ENCODE measurements at places on chromosomes 12 and 14.

DNA sequence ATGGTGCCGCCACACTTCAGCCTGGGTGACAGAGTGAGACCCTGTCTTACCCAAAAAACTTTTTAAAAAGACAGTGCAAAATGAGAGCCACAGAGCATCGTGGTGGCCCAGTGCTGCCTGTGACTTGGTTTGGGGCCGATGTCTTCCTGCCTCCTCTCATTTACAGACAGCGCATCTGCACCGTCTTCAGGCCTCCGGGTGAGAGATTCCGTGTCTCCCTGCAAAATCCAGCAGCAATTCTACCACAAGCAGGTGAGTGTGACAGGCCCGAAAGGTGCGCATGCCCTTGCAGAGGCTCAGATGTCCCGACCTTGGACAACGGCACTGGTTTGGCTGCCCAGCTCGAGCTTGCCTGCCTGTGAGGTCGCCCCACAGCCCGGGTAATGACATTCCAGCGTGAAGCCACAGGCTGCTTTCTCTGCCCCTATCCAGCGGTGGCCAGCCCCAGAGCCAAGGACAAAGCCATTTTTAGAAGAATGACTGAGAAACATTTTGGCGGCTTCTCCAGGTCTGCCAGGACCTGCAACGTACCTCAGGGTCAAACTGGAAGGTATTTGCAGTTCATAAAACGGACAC, 70.3 kb upstream of the RFLNA start:
- no peak for DNase-seq

DNA sequence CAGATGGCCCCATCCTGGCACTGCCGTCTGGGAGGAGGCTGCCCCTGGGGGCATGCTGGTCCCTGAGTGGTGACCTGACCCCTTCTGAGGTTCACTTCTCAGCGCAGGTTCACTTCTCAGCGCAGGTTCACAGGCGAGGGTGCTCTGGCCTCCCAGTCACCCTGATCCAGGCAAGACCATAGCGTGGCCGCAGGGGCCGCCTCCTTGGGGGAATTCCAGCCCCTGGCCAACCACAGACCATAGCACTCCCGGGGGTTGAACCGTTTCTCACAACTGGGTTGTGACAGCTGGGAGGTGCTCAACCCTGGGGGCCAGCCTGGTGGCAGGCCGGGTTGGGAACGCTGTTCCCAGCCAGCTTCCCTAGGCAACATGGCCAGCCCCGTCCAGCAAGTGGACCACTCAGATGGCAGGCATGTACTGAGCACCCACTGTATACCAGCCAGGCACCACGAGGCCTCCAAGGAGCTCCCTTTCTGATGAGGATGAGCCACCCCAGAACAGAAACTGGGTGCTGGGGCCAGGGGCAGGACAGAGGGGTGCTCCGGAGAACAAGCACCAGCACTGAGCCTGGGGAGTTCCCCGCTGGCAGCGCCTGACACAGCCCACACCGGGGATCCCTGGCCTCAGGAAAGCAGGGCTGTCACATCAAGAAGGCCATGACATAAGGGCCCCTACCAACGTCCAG, 28.3 kb upstream of the ZFP36L1 start:
- no peak for DNase-seq

DNA sequence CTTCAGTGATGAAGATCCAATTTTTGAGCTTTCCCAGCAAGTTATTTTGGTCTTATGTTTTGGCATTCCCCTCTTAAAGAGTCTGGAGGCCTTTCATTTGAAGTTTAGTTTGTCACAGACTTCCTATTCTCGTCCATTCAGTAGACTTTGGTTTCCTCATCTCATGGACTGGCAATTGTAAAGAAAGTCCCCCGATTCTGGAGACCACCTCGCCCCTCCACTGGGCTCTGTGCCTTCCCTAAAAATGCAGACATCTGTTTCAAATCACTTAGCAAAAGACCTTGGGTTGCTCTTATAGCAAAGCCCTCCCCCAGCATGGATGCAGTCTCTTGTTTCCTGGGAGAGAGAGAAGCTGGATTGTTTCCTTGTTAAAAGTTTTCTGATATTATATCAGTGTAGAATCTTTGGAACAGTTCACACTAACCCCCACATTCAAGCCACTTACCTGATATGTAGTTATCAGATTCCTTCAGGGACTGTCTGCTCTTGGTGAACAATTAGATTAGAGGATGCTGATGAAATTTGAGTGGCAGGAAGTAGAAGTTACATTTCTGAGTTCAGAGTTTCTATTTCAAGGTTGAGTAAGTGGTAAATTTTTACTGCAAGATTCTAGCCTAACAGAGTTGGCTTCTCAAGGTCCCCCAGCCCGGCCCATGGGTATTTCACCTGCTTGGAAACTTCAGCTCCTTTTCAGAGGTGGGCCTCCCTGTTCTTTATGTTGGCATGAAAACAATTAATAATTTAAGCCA, 56.3 kb downstream of the PLXNC1 start:
- DNase-seq: no peak

DNA sequence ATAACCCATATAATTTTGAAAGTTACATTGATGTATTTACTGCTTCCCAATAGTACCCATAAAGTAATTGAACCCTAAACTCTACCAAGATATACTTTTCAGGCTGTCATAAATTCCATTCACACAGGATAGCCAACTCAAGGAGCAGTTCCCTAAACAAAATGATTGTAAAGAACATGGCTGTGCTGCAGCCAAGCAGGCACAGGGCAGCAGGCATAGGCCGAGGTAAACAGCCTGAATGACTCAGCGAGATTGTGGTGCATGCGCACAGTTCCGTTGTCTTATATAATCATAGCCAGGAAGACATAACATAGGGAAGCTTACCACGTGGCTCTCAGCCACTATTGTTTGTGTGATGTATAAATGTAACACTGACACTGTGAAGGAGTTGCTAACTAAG, 344.9 kb downstream of the FSCB start:
- no peak for DNase-seq

DNA sequence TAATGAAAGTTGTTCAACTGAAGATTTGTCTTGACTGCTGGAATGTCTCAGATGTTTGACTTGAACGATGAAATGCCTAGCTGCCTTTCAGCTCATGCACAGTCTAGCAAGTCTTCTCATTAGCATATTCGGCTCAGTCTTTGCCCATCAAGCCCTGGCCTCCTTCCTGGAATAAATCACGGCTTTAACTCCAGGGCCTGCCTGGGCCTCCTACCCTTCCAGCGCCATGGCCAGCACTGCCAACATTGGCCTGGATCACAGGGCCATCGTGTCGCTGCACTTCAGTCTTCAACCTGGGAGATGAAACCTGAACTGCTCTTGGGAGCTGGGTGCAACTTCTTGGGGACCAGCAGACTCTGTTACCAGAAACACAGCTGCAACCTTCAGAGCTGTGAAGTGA, 126.7 kb upstream of the TMEM260 start:
- DNase-seq: no peak

GRCh38 chr12:42474391-42474790, 115.2 kb downstream of the PRICKLE1 start:
- peak; percentile 52 for DNase-seq

DNA sequence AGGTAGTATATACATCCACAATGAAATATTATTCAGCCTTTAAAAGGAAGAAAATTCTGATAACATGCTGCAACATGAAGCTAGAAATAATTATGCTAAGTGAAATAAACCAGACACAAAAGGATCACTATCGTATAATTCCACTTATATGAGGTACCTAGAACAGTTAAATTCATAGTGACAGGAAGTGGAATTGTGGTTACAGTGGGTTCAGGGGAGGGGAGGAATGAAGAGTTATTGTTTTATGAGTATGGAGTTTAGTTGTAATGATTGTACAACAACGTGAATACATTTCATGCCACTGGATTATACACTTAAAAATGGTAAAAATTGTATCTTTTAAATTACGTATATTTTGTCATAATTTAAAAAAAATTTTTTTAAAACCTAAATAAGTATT, 21.0 kb downstream of the EEA1 start:
- DNase-seq: peak; percentile 19

GRCh38 chr14:93322929-93323599, 9.8 kb downstream of the BTBD7 start:
- DNase-seq: no peak

All from amniotic epithelial cell (primary cell).